ENCODE measurements at places on chromosomes 3 and 15.

GRCh38 chr15:40031300-40031699 lies 7.7 kb downstream of the SRP14 start:
- DNase-seq: no peak

GRCh38 chr3:141994856-141995255 lies 118.4 kb downstream of the ATP1B3 start:
- DNase-seq: no peak

DNA sequence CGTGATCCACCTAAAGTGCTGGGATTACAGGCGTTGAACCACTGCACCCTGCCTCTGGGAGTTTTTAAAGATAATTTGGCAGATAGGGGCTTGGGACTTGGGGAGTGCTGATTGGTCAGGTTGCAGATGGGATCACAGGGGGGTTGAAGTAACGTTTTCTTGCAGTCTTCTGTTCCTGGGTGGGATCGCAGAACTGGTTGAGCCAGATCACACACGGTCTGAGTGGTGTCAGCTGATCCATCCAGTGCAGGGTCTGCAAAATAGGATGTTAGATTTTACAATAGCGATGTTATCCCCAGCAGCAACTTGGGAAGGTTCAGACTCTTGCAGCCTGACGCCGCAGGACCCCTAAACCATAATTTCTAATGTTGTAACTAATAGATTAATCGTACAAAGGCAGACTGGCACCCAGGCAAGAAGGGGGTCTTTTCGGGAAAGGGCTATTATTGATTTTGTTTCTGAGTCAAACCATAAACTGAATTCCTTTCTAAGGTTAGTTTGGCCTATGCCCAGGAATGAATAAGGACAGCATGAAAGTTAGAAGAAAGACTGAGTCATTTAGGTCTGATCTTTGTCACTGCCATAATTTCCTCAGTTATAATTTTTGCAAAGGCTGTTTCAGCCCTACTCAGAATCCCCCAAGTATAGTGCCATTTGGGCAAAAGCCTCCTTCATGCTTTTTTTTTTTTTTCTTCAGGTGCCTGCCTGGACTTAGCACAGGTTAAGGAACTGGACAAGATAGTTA lies 1.5 kb upstream of the CA12 start:
- no peak for DNase-seq

GRCh38 chr15:25985165-25985564 lies 122.0 kb upstream of the ATP10A start:
- DNase-seq: no peak

DNA sequence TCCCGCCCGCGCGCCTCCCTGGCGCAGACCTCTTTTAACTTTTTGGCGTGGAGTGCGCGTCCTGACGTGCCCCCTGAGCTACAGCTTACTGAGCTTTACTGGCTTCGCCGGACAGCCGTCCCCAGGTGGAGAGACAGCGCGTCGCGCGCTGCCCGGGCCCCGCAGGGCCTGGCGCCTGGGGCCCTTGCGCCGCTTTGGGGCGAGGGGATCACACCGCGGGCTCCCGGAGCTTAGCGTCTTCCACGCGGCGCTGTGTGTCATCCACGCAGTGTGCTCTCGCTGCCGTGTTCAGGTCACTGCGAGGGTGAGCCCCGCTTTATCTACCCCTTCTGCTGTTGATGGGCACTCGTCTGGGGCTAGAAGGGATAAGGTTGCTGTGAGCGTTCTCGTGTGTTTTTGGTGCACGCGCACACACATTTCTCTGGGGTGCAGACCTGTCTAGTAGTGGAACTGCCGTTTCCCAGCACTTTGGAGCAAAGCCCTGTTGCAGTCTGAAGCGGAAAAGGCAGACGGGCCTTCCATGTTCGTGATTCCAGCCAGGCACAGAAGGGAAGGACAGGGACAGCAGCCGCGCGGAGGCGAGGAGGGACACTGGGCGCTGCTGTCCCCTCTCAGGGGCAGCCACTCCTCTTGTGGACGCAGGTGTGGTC lies 33.1 kb upstream of the ALDH1L1 start:
- DNase-seq: no peak

GRCh38 chr3:123028233-123028828 lies 768 bp upstream of the SEMA5B start:
- no peak for DNase-seq

- no peak for DNase-seq
These were observed 55.6 kb upstream of the DLG1 start for GRCh38 chr3:197353867-197354567.

- no peak for DNase-seq
These were observed 650.6 kb downstream of the ZPLD1 start for GRCh38 chr3:103085465-103085864.

- DNase-seq: no peak
These were observed 23.5 kb upstream of the JMJD7 start for GRCh38 chr15:41804361-41804760.

- DNase-seq: no peak
These were observed 23.3 kb upstream of the NEO1 start for GRCh38 chr15:73028831-73029451.

GRCh38 chr3:42778644-42779043 lies 5.6 kb upstream of the CCDC13 start:
- no peak for DNase-seq

DNA sequence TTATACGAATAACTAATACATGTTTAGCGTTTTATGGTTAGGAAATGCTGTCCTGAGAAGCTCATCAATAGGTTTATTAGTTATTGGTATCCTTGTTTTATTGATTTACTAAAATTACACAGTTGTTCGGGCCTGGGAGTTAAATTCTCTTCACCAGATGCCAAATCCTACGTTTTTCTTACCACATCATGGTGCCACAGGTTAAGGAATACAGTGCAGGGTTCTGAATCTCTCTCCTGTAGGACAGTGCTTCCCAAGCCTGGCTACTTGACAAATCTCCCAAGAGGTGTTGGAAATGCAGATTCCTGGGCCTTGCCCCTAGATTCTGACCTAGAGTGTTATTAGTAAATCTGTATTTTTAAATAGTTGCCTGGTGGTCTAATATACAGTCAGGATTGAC lies 273.4 kb upstream of the LRRFIP2 start:
- no peak for DNase-seq

- no peak for DNase-seq
These were observed 347.4 kb downstream of the NLGN1 start for GRCh38 chr3:173744895-173745294.

DNA sequence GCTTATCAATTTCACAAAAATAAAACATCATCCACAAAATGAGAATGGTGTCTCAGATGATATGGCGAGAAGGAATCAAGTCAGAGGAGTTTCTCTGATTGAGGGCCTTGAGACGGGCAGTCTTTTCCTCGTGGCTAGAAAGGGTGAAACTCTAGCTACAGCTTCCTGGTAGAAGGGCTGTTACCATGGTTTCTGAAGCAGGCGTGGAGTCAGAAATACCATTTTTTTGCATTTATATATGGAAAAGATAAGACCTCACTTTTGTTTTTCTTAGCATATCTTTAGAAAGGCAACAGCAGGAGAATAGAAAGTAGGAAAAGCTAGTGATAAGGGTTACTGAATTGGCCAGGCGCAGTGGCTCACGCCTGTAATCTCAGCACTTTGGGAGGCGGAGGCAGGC lies 17.3 kb upstream of the SAMD7 start:
- DNase-seq: no peak

GRCh38 chr15:77004189-77004588 lies 9.3 kb downstream of the PSTPIP1 start:
- no peak for DNase-seq

DNA sequence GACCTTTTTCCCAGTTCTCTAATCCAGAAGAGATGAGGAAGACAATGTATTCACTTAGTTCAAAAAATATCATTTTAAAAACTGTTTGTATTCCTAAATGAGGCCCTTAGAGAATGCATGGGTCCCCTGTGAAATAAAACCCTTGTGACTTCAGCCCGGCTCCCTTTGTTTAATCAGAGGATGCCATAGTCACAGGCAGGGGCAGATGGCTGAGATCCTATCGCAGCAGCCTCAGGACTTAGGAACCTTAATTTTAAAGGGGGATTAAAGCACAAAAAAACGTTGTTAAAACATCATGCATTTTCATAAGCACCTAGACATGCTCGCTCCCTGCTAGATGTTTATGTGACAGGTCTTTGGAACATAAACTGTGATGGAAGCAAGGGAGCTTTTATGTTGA lies 176.6 kb downstream of the IL20RB start:
- no peak for DNase-seq

GRCh38 chr3:187855131-187855530 lies 109.9 kb upstream of the BCL6 start:
- DNase-seq: no peak

DNA sequence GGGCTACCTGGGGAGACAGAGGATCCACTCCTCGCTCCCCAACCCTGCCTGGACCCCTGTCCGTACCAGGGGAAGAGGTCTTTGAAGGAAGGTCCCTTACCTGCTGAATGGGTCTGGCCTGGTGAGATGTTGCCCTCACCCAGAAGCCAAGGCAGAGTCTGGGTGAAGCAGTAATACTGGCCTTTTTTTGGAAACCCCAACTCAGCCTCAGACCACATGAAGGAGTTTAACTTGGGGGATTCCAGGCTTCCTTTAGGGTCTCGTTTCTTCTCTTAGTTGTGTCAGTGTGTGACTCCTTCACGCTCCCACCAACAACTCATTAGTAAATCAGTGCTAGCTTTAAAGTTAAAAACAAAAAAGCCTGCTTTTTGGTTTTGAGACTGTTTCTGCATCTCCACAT lies 45.6 kb downstream of the RTP1 start:
- no peak for DNase-seq

- no peak for DNase-seq
These were observed 96.2 kb upstream of the KCNMB2 start for GRCh38 chr3:178440043-178440442.

- DNase-seq: peak; percentile 49
These were observed 156.5 kb downstream of the PGPEP1L start for GRCh38 chr15:98850961-98851572.

DNA sequence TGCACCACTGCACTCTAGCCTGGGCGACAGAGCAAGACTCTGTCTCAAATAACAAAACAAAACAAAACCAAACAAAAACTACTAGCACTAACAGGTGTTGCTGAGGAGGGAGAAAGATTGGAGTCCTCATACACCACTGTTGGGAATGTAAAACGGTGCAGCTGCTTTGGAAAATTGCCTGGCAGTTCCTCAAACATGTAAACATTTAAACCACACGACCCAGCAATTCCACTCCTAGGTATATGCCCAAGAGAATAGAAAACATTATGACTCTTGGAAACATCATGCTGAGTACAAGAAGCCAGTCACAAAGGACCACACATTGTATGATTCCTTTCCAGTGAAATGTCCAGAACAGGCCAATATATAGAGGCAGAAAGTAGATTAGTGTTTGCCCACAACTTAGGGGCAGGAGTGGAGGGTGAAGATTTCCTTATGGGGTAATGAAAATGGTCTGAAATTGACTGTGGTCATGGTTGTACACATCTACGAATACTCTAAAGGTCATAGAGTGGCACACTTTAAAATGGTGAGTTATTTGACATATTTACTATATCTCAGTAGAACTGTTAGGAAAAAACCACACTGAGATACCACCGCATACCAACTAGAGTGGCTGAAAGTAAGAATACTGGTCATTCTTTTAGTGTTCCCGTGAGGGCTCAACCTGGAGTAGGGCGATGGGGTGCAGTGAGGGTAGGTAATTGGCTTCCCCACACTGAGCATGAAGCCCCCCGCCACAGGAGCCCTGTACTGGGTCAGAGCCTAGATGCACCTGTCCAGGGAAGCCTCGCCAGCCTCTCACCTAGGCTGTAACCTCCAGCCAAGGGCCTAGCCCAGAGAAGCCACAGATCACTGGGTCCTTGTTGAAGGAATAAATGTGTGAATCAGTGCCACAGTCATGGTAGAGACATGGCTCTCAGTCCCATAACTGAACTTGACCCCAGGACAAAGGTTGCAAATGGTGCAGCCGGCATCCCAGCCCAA lies 131.1 kb downstream of the NUP210 start:
- DNase-seq: no peak

DNA sequence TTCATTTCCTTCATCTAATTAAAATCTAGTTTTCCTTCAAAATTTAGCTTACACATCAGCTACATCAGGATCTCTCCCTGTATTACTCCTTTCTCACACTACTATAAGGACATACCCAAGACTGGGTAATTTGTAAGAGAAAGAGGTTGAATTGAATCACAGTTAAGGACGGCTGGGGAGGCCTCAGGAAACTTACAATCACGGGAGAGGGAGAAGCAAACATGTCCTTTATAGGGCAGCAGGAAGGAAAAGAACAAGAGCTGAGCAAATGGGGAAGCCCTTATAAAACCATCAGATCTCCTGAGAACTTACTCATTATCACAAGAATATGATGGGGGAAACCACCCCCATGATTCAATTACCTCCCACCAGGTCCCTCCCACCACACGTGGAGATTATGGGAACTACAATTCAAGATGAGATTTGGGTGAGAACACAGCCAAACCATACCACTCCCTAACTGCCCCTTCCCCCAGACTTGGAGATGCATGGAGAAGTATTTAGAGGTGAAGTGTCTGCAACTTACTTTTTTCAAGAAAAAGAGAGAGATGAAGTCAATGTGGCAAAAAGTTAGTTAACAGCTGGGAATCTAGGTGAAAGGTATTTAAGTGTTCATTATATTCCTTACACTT lies 21.3 kb downstream of the PRTG start:
- DNase-seq: no peak

- no peak for DNase-seq
These were observed 66.8 kb downstream of the ABTB1 start for GRCh38 chr3:127739347-127740135.

DNA sequence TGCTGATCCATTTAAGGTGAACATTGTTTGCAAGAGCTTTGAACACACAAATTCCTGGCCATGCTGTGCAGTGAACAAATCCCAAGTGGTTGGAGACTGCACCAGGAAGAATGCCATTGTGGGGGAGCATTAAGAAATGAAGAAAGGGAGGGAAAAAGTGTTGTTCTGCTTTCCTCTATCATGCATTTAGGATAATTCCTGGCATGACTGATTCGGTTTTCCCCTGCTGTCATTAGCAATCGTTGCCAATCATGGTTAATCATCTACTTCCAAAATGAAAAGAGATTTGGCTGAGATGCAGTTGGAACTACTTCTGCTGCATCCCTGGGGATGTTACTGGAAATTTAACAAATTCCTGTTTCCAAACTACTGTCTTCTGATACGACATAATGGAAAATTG lies 73.7 kb upstream of the ZPLD1 start:
- no peak for DNase-seq

- DNase-seq: no peak
These were observed 10.6 kb downstream of the RAB7A start for GRCh38 chr3:128736601-128737000.

DNA sequence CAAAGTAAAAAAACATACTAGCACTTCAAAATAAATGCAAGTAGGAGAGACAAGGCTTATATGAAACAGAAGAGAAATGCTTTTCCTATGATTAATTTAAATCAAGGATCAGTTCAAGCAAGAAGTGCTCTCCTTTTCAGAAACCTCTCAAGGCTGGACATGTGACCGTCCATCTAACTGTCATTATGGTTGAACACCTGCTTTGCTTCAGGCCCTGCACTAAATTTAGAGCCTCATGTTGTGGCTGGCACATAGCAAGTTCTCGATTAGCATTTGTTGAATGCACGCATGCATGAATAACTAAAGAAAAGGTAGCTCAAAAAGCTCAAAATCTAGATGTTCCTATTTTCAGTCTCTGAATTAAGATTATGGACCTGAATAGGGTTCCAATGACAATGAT lies 82.0 kb downstream of the SV2B start:
- DNase-seq: no peak

GRCh38 chr15:52295421-52296001 lies at the start of gene MYO5C:
MYO5C (minus strand) TSS chr15:52295804; CDS start chr15:52295636, 168 bp downstream.
- DNase-seq: no peak
